ENCODE measurements at places on chromosomes 5 and 9.
A peak's percentile ranks its signal among the peaks of the same experiment; 100 is the strongest.

GRCh38 chr5:344668-345067, 23.2 kb downstream of the AHRR start:
- H3K4me3 ChIP-seq = no peak overlapping the region
- no peak for DNase-seq
- no peak overlapping the region for H3K27ac ChIP-seq
- H3K27me3 ChIP-seq = no peaks in the 10 kb centered on the region
- H3K4me1 ChIP-seq = peaks cover 21% of the 10 kb centered on the region
- no peaks in the 10 kb centered on the region for H3K36me3 ChIP-seq

GRCh38 chr9:38202336-38202938, 133.4 kb upstream of the SHB start:
- no peaks in the 10 kb centered on the region for H3K36me3 ChIP-seq
- no peak for DNase-seq
- H3K4me3 ChIP-seq = no peak overlapping the region
- no peak overlapping the region for H3K27ac ChIP-seq
- H3K27me3 ChIP-seq = peaks cover under 1% of the 10 kb centered on the region

DNA sequence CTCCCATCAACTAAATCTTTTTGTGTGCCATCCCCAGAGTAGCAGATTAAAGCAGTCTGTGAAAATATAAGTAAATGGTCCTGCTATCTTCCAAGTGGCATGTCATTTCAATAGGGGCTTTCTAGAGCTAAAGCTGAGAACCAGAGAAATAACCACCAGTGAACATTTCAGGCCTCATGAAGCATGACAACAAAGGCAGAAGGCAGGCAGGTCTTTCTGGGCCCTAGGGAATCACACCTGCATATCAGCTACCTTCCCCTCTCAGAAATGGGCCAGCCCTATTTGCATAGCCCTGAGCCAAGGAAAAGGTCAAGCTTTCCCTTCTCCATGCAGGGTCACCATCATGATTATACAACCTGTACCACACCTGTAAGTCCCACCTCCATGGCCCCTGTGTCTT, 205.3 kb downstream of the DEPDC1B start:
- DNase-seq = peak; percentile 62
- H3K27ac ChIP-seq = peak overlapping the region; percentile 78
- peaks cover 5% of the 10 kb centered on the region for H3K36me3 ChIP-seq
- peak overlapping the region; percentile 19 for H3K4me3 ChIP-seq
- peaks cover 54% of the 10 kb centered on the region for H3K4me1 ChIP-seq
- H3K27me3 ChIP-seq = no peaks in the 10 kb centered on the region

DNA sequence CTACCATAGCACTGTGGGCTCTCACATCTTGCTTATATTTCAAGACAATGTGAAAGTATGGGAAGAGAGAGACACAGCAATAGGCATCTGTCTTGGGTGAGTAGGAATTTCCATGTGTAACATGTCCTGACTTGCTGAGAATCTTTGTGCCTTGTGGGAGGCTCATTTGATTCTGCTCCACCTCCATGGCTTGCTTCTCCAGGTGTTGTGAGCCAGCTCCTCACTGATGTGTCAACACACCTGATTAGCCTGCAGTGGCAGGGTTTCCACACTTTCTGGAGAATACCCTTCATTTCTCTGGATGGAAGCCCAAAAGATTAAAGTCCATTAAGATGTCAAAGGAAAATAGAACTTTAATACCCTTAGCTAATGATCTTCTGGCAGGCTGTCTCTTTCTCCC, 613.6 kb downstream of the ZNF608 start:
- no peak overlapping the region for H3K4me3 ChIP-seq
- H3K27ac ChIP-seq = no peak overlapping the region
- H3K27me3 ChIP-seq = no peaks in the 10 kb centered on the region
- DNase-seq = no peak
- H3K4me1 ChIP-seq = no peaks in the 10 kb centered on the region

DNA sequence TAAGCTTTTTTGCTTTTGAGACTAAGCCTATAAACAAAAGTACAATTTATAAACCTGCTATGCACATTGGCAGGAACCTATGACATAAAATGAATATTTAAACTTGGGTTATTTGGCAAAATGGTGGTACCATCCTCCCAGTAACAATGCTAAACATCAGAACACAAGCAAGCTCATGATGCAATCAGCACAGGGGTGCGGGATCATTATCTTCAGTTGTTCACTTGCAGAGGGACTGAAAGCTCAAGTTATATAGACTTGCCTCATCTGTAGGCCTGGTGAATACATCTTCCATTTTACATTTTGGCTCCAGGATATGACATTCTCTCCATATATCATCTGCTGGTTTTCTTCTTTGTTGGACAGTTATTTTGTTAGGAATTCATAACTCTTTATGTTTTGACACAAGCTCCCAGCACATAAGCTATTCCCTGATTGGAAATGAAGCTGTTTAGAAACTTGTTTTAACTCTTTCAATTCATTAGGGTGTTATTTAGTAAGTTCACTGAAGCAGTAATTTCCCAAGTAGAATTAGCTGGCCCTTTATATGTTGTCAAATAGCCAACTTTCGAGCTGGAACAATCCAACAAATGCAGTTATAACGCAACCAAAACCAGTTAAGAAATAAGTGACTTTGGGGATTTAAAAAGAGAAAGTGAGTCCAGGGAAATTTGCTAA, 124.7 kb upstream of the LIFR start:
- H3K27ac ChIP-seq = no peak overlapping the region
- no peak overlapping the region for H3K4me3 ChIP-seq
- no peaks in the 10 kb centered on the region for H3K4me1 ChIP-seq
- no peaks in the 10 kb centered on the region for H3K27me3 ChIP-seq
- DNase-seq = no peak

GRCh38 chr9:123089040-123089439, 55.6 kb downstream of the GPR21 start:
- no peaks in the 10 kb centered on the region for H3K27me3 ChIP-seq
- peak overlapping the region; percentile 28 for H3K4me3 ChIP-seq
- no peak for DNase-seq
- H3K4me1 ChIP-seq = peaks cover 89% of the 10 kb centered on the region

GRCh38 chr5:123456242-123456641, 33.0 kb upstream of the CEP120 start:
- no peak for DNase-seq
- no peak overlapping the region for H3K4me3 ChIP-seq
- H3K27me3 ChIP-seq = no peaks in the 10 kb centered on the region
- H3K36me3 ChIP-seq = no peaks in the 10 kb centered on the region

DNA sequence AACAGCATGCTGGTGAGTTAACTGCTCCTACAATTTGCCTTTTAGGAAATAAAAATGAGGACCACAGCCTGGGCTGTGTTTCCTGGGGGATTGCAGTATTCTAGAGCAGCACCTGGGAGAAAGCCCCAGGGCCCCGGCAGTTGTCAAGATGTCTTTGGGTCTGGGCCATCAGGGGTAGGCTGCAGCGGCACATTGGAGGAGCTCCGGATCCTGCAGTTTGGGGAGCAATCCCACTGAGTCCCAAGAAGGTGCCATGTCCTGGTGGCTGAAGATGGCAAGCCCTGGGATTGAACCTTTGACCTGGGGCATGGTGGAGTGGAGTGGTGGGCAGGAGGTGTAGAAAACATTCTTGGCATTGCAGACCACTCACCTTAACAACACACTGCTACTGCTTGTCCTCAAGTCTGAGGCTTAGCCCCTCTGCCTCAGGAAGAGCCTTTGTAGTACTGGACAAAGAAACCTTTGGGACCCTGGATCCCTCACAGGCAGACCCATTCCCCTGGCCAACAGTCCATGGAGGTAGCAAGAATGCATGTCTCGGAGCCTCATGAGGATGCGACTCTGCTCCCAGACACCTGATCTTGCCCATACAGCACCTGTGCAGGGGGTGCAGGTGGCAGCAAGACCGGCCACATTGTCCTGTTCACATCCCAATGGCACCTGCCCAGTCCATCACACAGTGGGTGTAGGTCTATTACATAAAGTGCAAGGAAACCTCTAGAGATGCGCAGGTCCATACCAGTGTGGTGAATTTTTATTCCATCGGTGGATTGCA, 159.1 kb upstream of the IRX2 start:
- H3K27me3 ChIP-seq = no peaks in the 10 kb centered on the region
- H3K27ac ChIP-seq = no peak overlapping the region
- H3K4me1 ChIP-seq = no peaks in the 10 kb centered on the region
- H3K4me3 ChIP-seq = no peak overlapping the region
- H3K36me3 ChIP-seq = no peaks in the 10 kb centered on the region
- no peak for DNase-seq

- no peaks in the 10 kb centered on the region for H3K36me3 ChIP-seq
- no peaks in the 10 kb centered on the region for H3K27me3 ChIP-seq
- DNase-seq = no peak
- H3K4me1 ChIP-seq = no peaks in the 10 kb centered on the region
Observed at GRCh38 chr9:5355817-5356216, 16.1 kb upstream of the RLN1 start.

DNA sequence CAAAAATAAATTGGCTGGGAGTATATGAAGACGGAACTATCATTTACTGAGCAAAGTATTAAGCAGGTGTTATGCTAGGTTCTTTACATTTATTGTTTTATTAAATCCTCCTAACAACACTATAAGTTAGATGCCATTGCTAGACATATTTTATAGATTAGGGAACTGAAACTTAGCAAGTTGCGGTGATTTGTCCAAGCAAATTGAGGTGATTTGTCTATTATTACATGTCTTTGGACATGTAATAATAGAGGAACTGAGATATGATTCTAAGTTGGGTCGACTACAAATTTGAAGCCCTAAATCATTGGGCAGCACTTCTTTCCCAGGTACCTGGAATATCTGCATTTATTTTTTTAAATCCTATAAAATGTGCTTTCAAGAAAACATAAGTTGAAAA, 429.9 kb downstream of the GABRG2 start:
- H3K36me3 ChIP-seq = no peaks in the 10 kb centered on the region
- no peak for DNase-seq
- no peaks in the 10 kb centered on the region for H3K27me3 ChIP-seq

- no peaks in the 10 kb centered on the region for H3K4me1 ChIP-seq
- H3K4me3 ChIP-seq = no peak overlapping the region
- DNase-seq = no peak
- H3K36me3 ChIP-seq = no peaks in the 10 kb centered on the region
- H3K27ac ChIP-seq = no peak overlapping the region
Observed at GRCh38 chr5:2660315-2660714, 91.2 kb downstream of the IRX2 start.

- H3K4me1 ChIP-seq = peaks cover 7% of the 10 kb centered on the region
- H3K27ac ChIP-seq = no peak overlapping the region
- H3K36me3 ChIP-seq = no peaks in the 10 kb centered on the region
- DNase-seq = no peak
- H3K4me3 ChIP-seq = no peak overlapping the region
Observed at GRCh38 chr9:89397471-89397870, 79.2 kb downstream of the SECISBP2 start.

DNA sequence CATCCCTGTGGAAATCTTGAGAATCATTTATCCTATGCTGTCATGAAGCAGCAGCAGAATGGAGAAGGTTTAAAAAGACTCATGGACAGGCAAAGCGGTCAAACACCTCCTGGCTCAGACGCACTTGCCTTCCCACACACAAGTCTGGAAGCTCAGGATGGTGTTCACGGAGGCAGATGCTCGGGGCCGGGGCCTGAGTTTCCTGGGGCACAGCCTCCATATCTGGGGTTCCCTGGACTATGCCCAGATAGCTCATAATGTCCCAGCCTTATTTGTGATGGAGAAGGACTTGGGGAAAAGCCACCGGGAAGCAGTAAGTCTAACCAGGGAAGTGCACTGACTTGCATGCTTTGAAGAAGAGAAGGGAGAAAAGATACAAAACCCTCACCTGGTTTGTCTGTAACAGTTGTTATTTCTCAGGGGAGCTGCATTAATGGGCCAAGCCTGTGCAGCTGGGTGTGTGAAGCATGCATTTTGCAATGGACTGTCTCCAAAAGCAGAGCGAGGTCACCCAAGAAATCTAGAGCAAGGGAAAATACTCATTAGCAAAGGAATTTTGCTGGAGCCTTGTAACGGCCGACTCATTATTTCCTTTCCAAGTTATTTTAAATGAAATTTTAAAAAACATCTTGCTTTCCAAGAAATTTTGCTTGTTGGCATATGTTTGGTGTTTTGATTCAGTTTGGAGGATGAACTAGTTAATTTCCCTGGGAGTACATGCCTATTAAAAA, 3.4 kb downstream of the S1PR3 start:
- no peak overlapping the region for H3K27ac ChIP-seq
- H3K4me1 ChIP-seq = peaks cover 2% of the 10 kb centered on the region
- H3K4me3 ChIP-seq = no peak overlapping the region
- H3K36me3 ChIP-seq = no peaks in the 10 kb centered on the region
- no peaks in the 10 kb centered on the region for H3K27me3 ChIP-seq
- DNase-seq = no peak

- no peaks in the 10 kb centered on the region for H3K27me3 ChIP-seq
- H3K4me1 ChIP-seq = no peaks in the 10 kb centered on the region
- no peaks in the 10 kb centered on the region for H3K36me3 ChIP-seq
- no peak overlapping the region for H3K27ac ChIP-seq
Observed at GRCh38 chr5:110817459-110817858, 78.7 kb downstream of the SLC25A46 start.

DNA sequence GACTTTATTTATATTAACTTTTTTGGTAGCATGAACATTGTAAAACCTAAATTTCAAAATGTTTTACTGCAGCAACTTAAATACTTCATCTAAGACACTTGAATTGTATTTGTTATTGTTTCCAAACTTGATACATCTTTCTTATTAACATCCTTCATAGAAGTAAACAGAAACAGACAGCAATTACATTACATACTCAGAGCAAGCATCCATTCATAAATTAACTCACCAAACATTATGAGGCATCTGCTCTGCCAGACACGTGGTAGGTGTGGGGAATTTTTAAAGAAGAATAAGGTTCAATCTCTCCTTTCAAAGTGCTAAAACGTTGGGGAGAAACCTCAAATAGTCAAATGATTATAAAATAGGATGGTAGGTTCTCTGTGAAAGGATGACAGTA, 130.8 kb downstream of the MUSK start:
- no peak for DNase-seq
- H3K36me3 ChIP-seq = no peaks in the 10 kb centered on the region
- no peak overlapping the region for H3K27ac ChIP-seq
- no peaks in the 10 kb centered on the region for H3K27me3 ChIP-seq
- no peaks in the 10 kb centered on the region for H3K4me1 ChIP-seq

DNA sequence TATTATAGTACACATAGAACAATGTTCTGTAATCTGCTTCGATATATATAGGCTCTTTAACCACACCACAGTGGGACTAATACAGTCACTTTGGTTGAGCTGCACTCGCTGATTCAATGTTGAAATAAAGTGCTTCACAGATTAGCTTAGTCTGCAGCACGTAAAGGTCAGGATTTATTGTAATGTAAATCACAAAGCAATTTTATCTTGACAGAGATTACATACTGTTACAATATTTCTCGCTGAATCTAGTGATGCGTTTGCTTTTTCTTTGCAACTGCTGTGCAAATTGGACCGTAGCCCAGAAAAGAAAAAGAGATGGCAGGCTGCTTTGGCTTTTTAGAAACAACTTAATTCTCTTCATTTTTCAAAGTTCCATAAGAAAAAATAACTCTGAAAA, 52.9 kb downstream of the CETN3 start:
- H3K36me3 ChIP-seq = no peaks in the 10 kb centered on the region
- DNase-seq = no peak
- no peaks in the 10 kb centered on the region for H3K27me3 ChIP-seq
- H3K27ac ChIP-seq = no peak overlapping the region
- H3K4me3 ChIP-seq = no peak overlapping the region
